ENCODE measurements at places on chromosomes 7 and 10. TPM values are rescaled to one million over a fixed set of nuclear protein-coding genes. Genes with fewer than 3 reads are reported as not detected.

The NRCAM gene
- total RNA-seq = 0.64 TPM

The CCDC172 gene
- not detected for total RNA-seq

The ACTL6B gene
- total RNA-seq = not detected

The PPP1R3A gene
- not detected for total RNA-seq

The CALML5 gene
- total RNA-seq = not detected

The TMEM184A gene
- total RNA-seq = 8.2 TPM

The HBP1 gene
- 95.7 TPM for total RNA-seq

The HELLS gene
- total RNA-seq = 8.0 TPM

The MYH16 gene
- under 0.01 TPM for total RNA-seq

The SLC18A3 gene
- total RNA-seq = not detected

The NUP205 gene
- 67.0 TPM for total RNA-seq

The PAPOLB gene
- total RNA-seq = not detected

The HMX2 gene
- not detected for total RNA-seq

The NCAPG2 gene
- total RNA-seq = 4.8 TPM

The TLX1 gene
- total RNA-seq = under 0.01 TPM

The ZCCHC24 gene
- 1.5 TPM for total RNA-seq

The HTR5A gene
- not detected for total RNA-seq

The CALN1 gene
- under 0.01 TPM for total RNA-seq

The COL28A1 gene
- total RNA-seq = 0.24 TPM

The C10orf62 gene
- total RNA-seq = not detected

The PSD gene
- 0.43 TPM for total RNA-seq

The JCAD gene
- total RNA-seq = 0.48 TPM

The RSU1 gene
- total RNA-seq = 48.9 TPM

The RASSF4 gene
- 28.4 TPM for total RNA-seq

The TMEM140 gene
- not detected for total RNA-seq

The ANKRD30A gene
- total RNA-seq = not detected

The C7orf57 gene
- total RNA-seq = 0.21 TPM

The THSD7A gene
- 0.48 TPM for total RNA-seq

The CALML3 gene
- total RNA-seq = 2.7 TPM

The EVX1 gene
- not detected for total RNA-seq

The GOLGA7B gene
- total RNA-seq = 0.21 TPM

The ASIC3 gene
- not detected for total RNA-seq

The TMEM225B gene
- 2.2 TPM for total RNA-seq

The FFAR4 gene
- total RNA-seq = not detected

The TYW1B gene
- 0.85 TPM for total RNA-seq

The CC2D2B gene
- total RNA-seq = not detected

The C1GALT1 gene
- 36.7 TPM for total RNA-seq

The COL26A1 gene
- total RNA-seq = not detected

The SEMA3D gene
- total RNA-seq = not detected

The NEBL gene
- 9.2 TPM for total RNA-seq

The KIF11 gene
- total RNA-seq = 3.0 TPM

The C7orf33 gene
- total RNA-seq = not detected

The COL1A2 gene
- total RNA-seq = 3.1 TPM

The SERPINE1 gene
- total RNA-seq = 126 TPM

The UBE2H gene
- 65.5 TPM for total RNA-seq

The WASL gene
- 16.6 TPM for total RNA-seq

The SLC25A28 gene
- 13.5 TPM for total RNA-seq

The SPDYE1 gene
- not detected for total RNA-seq

The LIPM gene
- total RNA-seq = not detected

The CCM2 gene
- total RNA-seq = 40.9 TPM

The SLC13A1 gene
- not detected for total RNA-seq

The PNLIPRP1 gene
- not detected for total RNA-seq

The GCK gene
- total RNA-seq = 0.21 TPM

The CADPS2 gene
- total RNA-seq = 4.0 TPM

The VSTM2A gene
- total RNA-seq = not detected
